ENCODE measurements at places on chromosomes 11 and 22. TPM values are rescaled to one million over a fixed set of nuclear protein-coding genes. Genes with fewer than 3 reads are reported as not detected.

FBLN1 gene
- total RNA-seq, result 111 TPM

DMC1 gene
- 0.30 TPM for total RNA-seq

CPT1B gene
- total RNA-seq, result 14.0 TPM

CHADL gene
- 17.7 TPM for total RNA-seq

MPPED2 gene
- total RNA-seq, result 1.9 TPM

PGA5 gene
- total RNA-seq, result not detected

MB gene
- total RNA-seq, result 9.9 TPM

DNA sequence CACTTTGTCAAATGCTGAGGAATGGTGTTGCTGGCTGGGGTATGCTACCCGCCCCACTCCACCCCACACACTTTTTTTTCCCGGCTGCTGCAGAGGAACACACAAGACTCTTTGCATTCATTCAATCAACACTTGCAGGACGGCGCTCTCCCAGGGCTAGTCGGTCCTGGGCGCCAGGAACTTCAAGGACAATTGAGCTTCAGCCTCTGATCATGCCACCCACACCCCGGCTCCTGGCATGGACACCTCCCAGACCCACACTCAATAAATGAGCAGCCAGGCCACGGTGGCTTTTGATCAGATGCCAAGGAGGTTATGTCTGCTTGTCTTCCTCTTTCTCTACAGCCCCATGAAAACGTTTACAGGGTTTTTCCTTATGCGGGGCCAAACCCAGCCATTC, 19.8 kb downstream of the TPST2 start:
- H3K27ac ChIP-seq, result no peak overlapping the region
- no peaks in the 10 kb centered on the region for H3K36me3 ChIP-seq
- no peak for DNase-seq
- H3K27me3 ChIP-seq, result no peaks in the 10 kb centered on the region

GRCh38 chr11:125356797-125357196, 139.3 kb downstream of the FEZ1 start:
- no peak overlapping the region for H3K27ac ChIP-seq
- H3K4me3 ChIP-seq, result no peak overlapping the region
- no peaks in the 10 kb centered on the region for H3K36me3 ChIP-seq
- H3K27me3 ChIP-seq, result no peaks in the 10 kb centered on the region
- DNase-seq, result no peak

DNA sequence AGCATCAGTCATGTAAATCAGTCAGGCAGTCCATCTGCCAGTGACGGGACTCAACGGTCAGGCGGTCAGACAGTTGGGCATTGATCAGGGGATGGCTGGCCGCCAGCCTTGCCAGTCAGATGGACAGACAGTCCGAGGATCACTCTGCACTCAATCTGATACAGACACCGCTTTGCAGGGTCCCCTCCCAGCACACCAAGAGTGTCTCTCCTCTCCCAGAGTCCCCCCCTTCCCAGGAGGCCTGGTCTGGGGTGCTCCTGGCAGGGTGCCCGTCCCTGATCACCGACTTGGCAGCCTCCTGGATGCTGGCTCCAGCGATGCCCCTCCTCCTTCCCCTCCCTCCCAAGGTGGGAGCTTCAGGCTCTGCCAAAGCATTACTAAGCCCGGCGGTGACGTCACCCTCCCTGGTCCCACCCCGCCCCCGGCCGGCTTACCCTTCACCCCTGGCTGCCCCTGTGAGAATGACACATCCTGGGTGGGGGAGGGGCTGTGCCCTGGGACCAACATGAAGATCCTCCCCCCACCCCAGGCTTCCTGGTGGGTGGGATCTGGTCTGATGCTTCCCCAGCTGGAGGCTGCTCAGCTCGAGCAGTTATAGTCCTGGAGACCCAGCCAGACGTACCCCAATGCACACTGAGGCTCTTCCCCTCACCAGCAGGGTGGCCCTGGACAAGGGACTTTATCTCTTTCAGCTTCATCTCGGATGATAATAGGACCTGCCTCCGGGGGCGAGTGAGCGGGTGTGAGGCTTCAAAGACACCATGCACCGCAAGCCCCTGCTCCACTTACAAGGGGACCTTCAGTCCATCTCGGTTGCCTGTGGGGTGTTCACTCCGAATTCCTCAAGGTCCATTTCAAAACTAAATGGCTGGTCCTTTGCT, 69.2 kb downstream of the CD82 start:
- peak; percentile 72 for DNase-seq
- H3K4me1 ChIP-seq, result peaks cover 9% of the 10 kb centered on the region
- no peak overlapping the region for H3K27ac ChIP-seq
- H3K36me3 ChIP-seq, result no peaks in the 10 kb centered on the region
- H3K4me3 ChIP-seq, result no peak overlapping the region
- no peaks in the 10 kb centered on the region for H3K27me3 ChIP-seq

GRCh38 chr22:28771195-28771791, 1.2 kb upstream of the CCDC117 start:
- no peak overlapping the region for H3K4me3 ChIP-seq
- H3K27ac ChIP-seq, result no peak overlapping the region
- H3K4me1 ChIP-seq, result peaks cover 17% of the 10 kb centered on the region
- H3K27me3 ChIP-seq, result no peaks in the 10 kb centered on the region

DNA sequence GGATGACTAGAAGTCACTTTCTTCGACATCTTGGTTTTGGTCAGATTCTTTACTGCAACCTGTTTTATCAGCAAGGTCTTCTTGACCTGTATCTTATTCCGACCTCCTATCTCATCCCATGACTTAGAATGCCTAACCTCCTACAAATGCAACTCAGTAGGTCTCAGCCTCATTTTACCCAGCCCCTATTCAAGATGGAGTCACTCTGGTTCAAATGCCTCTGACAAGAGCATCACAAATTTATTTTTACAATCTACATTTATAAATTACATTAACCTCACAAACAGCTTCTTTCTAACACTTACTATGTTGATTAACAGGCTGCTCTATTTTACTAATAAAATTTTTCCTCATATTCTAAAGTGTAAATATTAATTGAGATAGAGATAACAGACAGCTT, 867.0 kb upstream of the CNTN5 start:
- no peak overlapping the region for H3K4me3 ChIP-seq
- no peaks in the 10 kb centered on the region for H3K4me1 ChIP-seq
- no peak for DNase-seq
- H3K27me3 ChIP-seq, result no peaks in the 10 kb centered on the region
- no peaks in the 10 kb centered on the region for H3K36me3 ChIP-seq
- H3K27ac ChIP-seq, result no peak overlapping the region

- peaks cover 27% of the 10 kb centered on the region for H3K4me1 ChIP-seq
- no peak for DNase-seq
- H3K36me3 ChIP-seq, result no peaks in the 10 kb centered on the region
- no peaks in the 10 kb centered on the region for H3K27me3 ChIP-seq
- H3K27ac ChIP-seq, result peak overlapping the region; percentile 7
Measured at GRCh38 chr11:121389651-121390050, 62.5 kb upstream of the SORL1 start.

DNA sequence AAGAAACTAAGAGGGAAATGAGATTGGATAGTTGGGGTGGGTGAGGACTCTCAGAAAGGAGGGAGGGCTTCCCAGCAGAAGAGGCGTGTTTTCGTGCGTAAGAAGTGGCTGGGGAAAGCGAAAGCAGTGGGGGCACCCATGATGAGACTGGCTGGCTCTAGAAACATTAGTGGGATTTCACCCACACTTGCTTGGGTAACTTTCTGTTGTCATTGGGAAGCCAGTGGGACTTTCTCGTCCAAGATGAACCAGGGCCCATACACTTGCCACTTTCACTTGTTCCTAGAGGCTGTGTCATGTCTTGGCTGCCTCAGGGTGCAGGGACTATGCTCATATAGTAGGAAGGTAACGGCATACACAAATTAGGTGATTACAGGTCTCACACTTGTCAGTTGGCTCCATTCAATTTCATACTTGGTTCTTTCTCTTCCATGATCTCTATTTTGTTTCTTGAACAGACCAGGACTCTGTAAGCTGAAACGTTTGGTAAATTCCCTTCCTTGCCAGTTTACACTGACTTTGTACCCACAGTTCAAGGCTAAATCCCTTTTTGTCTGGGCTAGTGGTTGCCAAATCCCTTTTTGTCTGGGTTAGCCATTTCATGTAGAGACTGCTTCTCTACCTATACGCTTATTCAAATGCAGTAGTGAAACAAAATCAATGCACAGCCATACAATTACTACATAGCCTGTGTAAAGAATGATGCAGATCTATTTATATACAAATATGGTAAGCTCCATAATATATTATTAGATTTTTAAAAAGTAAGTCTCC, 42.0 kb upstream of the CXCR5 start:
- H3K27me3 ChIP-seq, result no peaks in the 10 kb centered on the region
- no peaks in the 10 kb centered on the region for H3K36me3 ChIP-seq
- H3K4me3 ChIP-seq, result no peak overlapping the region
- no peak for DNase-seq
- H3K27ac ChIP-seq, result no peak overlapping the region
- H3K4me1 ChIP-seq, result no peaks in the 10 kb centered on the region

- no peak overlapping the region for H3K27ac ChIP-seq
- DNase-seq, result peak; percentile 14
Measured at GRCh38 chr11:73162196-73162740, 20.1 kb upstream of the FCHSD2 start.

DNA sequence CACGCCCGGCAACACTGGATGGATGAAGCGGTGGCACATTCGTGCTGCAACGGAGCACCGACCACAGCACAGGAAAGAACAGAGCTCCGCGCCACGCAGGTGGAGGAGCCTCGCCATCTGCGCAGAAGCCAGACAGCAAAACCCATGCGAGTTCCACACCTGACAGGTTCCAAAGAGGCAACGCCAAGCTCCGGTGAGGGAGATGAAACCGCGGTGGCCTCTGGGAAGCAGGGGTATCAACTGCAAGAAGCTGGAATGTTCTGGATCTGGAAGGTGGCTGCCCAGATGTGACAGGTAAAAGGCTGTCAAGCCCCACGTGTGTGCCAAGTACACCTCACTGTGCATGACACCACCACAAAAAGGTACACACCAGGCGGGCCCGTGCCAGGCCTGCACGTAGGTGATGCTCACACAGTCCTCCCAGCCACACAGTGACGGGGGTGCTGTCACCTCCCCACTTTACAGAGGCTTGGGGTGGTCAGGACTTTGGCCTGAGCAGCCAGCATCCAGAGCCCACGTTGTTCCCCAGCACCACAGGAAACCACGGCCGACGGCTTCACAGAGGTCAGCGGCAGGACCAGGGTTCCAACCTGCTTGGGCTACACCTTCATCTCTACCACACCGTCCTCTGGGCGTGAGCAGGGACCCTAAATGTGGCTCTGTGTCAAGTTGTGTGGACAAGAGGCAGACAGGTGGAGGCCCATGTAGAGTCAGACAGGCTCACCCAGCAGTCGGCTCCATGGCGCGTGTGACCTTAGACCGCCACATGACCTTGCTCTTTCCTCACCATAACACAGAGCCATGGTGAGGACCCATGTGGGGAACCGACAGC, 19.7 kb upstream of the EFCAB6 start:
- H3K27ac ChIP-seq, result no peak overlapping the region
- H3K4me1 ChIP-seq, result peaks cover 11% of the 10 kb centered on the region
- peak; percentile 61 for DNase-seq
- peaks cover 34% of the 10 kb centered on the region for H3K27me3 ChIP-seq

GRCh38 chr22:22616636-22617035, 27.8 kb upstream of the GGTLC2 start:
- no peak overlapping the region for H3K27ac ChIP-seq
- no peaks in the 10 kb centered on the region for H3K4me1 ChIP-seq
- no peaks in the 10 kb centered on the region for H3K36me3 ChIP-seq
- no peak overlapping the region for H3K4me3 ChIP-seq
- DNase-seq, result no peak
- peaks cover 8% of the 10 kb centered on the region for H3K27me3 ChIP-seq

DNA sequence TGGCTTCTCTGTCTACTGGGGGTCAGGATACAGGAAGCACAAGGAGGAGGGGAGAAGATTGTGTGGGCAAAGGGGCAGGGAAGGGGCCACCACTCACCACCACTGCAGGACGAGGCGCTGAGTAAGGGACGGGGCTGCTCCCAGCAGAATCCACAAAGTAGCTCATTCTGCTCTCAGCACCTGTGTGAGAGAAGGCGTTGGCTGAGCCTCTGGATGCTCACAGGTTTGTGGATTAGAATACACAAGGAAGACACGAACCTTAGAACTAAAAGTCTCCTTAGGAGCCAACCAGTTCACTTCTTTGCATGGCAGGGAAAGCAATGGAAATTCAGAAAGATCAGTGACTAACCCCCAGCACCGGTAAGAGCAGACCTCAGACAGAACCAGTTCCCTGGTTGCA, 14.4 kb downstream of the ETS1 start:
- no peaks in the 10 kb centered on the region for H3K27me3 ChIP-seq
- no peak overlapping the region for H3K4me3 ChIP-seq
- no peak for DNase-seq
- no peak overlapping the region for H3K27ac ChIP-seq
- H3K4me1 ChIP-seq, result peaks cover 14% of the 10 kb centered on the region

GRCh38 chr11:118870396-118871343, 13.0 kb upstream of the CXCR5 start:
- H3K27ac ChIP-seq, result peak overlapping the region; percentile 79
- DNase-seq, result no peak
- no peaks in the 10 kb centered on the region for H3K36me3 ChIP-seq
- peak overlapping the region; percentile 24 for H3K4me3 ChIP-seq
- H3K4me1 ChIP-seq, result peaks cover 19% of the 10 kb centered on the region

DNA sequence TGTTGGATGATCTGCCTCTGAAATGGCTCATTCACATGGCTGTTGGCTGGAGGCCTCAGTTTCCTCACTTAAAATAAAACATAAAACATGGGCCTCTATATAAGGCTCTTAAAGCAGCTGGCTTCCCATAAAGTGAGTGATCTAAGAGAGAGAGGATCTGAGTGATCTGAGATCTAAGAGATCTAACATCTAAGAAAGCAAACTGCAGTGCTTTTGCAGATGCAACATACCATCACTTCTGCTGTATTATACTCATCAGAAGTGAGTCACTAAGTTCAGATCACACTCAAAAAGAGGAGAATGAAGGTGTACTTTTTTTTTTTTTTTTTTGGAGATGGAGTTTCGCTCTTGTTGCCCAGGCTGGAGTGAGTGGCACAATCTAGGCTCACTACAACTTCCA, 18.1 kb upstream of the HSPA8 start:
- H3K4me3 ChIP-seq, result no peak overlapping the region
- H3K27ac ChIP-seq, result no peak overlapping the region
- H3K27me3 ChIP-seq, result no peaks in the 10 kb centered on the region
- H3K36me3 ChIP-seq, result no peaks in the 10 kb centered on the region
- no peak for DNase-seq
